ENCODE measurements at places on chromosomes 2 and 18.
A peak's percentile ranks its signal among the peaks of the same experiment; 100 is the strongest.

DNA sequence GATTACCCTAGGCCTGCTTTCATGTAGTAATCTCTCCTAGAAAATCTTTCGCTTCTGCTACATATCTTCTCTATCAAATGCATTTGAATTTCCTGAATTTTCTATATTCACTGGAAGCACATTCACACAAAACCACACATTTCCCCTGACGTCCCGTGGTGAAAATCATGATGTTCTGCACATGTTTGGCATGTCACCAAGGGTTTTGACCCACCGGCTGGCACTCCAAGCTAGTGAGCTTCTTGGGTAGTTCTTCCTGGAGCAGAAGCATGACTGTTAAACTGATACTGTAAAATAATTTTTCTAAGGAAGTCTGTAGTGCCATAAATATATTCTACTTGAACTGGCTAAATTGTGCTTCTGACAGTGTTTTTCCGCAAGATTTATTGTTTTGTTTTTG is 510.1 kb upstream of the SLC8A1 start:
- no peak for DNase-seq

- DNase-seq, result no peak
Observed at GRCh38 chr2:29075894-29076705, 1.8 kb upstream of the PCARE start.

- DNase-seq, result no peak
Observed at GRCh38 chr2:240250985-240251847, 110.8 kb upstream of the OTOS start.

- DNase-seq, result no peak
Observed at GRCh38 chr2:203450561-203450960, 84.5 kb downstream of the RAPH1 start.

- DNase-seq, result no peak
Observed at GRCh38 chr2:109537565-109538222, 76.1 kb downstream of the SEPTIN10 start.

- DNase-seq, result no peak
Observed at GRCh38 chr2:29215739-29216608, 100.8 kb downstream of the CLIP4 start.

GRCh38 chr18:34880882-34881834 is 160.1 kb upstream of the MAPRE2 start:
- no peak for DNase-seq

DNA sequence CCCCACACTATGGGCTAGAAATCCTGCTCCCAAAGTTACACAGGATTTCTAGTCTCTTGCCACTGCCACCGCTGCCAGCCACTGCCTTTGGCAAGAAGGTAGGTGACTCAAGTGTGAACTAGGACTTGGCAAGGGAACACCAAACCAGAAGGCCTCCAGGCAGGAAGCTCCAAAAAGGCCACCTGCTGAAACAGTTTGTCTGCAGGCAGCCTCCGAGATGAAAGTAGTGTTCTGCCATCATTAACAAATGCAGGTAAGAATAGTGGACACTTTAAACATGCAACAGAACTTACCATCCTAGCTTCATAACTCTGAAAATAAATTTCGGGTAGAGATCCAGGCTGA is 3.9 kb downstream of the ANKRD44 start:
- peak; percentile 73 for DNase-seq

DNA sequence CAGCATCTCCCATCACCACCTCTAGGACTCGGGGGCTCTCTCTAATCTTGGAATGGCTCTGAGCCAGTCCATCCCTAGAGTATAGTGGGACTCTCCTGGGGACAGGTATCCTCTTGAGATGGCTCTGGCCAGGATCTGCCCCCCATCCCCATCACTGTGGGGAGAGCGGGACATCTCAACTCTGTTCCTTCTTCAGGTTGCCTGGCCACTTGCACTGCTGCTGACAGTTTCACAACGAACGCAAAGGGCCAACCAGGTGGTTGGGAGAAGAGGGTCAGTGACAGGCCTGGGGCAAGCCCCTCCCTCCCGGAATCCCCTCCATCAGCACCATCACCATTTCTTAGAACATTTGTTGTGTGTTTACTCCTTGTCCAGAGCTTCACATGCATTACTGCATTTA is 62.6 kb downstream of the CIB4 start:
- DNase-seq, result no peak

All from T-helper 2 cell (primary cell).